ENCODE measurements at places on chromosomes 3 and 15. TPM values are rescaled to one million over a fixed set of nuclear protein-coding genes. Genes with fewer than 3 reads are reported as not detected.

STRA6 gene
- 80.9 TPM for total RNA-seq

CADPS gene
- not detected for total RNA-seq

GRIP2 gene
- total RNA-seq: 1.9 TPM

SEMA3F gene
- total RNA-seq: 10.6 TPM

MKRN3 gene
- 2.8 TPM for total RNA-seq

GOLGA8Q gene
- total RNA-seq: 0.18 TPM

DYNLT2B gene
- total RNA-seq: 24.2 TPM

MRPL3 gene
- total RNA-seq: 91.6 TPM

RYR3 gene
- 0.01 TPM for total RNA-seq

C15orf61 gene
- 4.4 TPM for total RNA-seq

ENTPD3 gene
- total RNA-seq: 0.04 TPM

SENP7 gene
- total RNA-seq: 2.2 TPM

ANKRD28 gene
- total RNA-seq: 43.6 TPM

TTC21A gene
- 1.9 TPM for total RNA-seq

SV2B gene
- total RNA-seq: 0.05 TPM

MRAS gene
- total RNA-seq: 10.5 TPM

AADACL2 gene
- total RNA-seq: not detected

VPS8 gene
- 11.0 TPM for total RNA-seq

GXYLT2 gene
- 1.6 TPM for total RNA-seq

ARHGEF26 gene
- 6.7 TPM for total RNA-seq

HRH1 gene
- 8.0 TPM for total RNA-seq

SMARCC1 gene
- total RNA-seq: 28.1 TPM

PIK3CA gene
- 4.7 TPM for total RNA-seq

MYL3 gene
- not detected for total RNA-seq

CCDC80 gene
- 63.4 TPM for total RNA-seq

GPR171 gene
- not detected for total RNA-seq

PTX3 gene
- 1.2 TPM for total RNA-seq

MPI gene
- 28.0 TPM for total RNA-seq

XIRP1 gene
- 0.04 TPM for total RNA-seq

GHSR gene
- total RNA-seq: not detected

MELTF gene
- 71.8 TPM for total RNA-seq

CLDN16 gene
- not detected for total RNA-seq

COLQ gene
- 0.45 TPM for total RNA-seq

ACAN gene
- total RNA-seq: 0.33 TPM

CHRNA7 gene
- 4.2 TPM for total RNA-seq

MESP1 gene
- total RNA-seq: 8.5 TPM

KBTBD8 gene
- total RNA-seq: 0.43 TPM

SERINC4 gene
- 0.08 TPM for total RNA-seq

PLA2G4D gene
- total RNA-seq: not detected

CPN2 gene
- total RNA-seq: not detected

PLIN1 gene
- 0.08 TPM for total RNA-seq

KLHL40 gene
- total RNA-seq: not detected

GRAMD1C gene
- total RNA-seq: 0.23 TPM

AGTR1 gene
- 0.40 TPM for total RNA-seq

LMCD1 gene
- 71.6 TPM for total RNA-seq
